Pancreas (tissue), 10 donors: ENCODE measurements at places on chromosomes 13 and 19. TPM values are rescaled to one million over a fixed set of nuclear protein-coding genes. Genes with fewer than 3 reads are reported as not detected.

- no peak for DNase-seq
- no peak overlapping the region for H3K27ac ChIP-seq
- peaks cover 28% of the 10 kb centered on the region for H3K36me3 ChIP-seq
- H3K4me1 ChIP-seq: peaks cover 7% of the 10 kb centered on the region
Observed at GRCh38 chr19:5133986-5134595, 165.2 kb downstream of the KDM4B start.

The ZNF543 gene
- polyA plus RNA-seq: 1.4 TPM

The IL12RB1 gene
- polyA plus RNA-seq: 0.15 TPM

DNA sequence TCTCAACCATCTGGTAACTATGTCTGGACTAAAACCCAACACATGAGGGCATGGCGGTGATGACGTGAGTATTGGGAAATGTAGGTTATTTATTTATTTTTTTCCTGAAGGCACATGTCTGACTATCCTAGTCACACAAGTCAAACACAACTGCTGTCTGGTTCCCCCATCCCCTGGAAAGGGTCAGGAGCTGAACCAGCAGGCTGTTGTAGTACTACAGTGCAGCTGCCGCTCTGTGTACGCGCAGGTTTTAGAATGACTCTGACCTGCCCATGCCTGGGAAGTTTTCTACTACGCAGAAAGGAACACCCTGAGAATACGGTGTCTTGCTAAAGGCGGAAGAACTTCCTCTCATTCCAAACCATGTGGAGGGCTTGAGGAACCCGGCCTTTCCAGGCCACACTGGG, 1.2 kb downstream of the SLC7A1 start:
- H3K36me3 ChIP-seq: no peaks in the 10 kb centered on the region
- H3K4me1 ChIP-seq: no peaks in the 10 kb centered on the region
- peak; percentile 64 for DNase-seq
- peak overlapping the region; percentile 93 for H3K27ac ChIP-seq

GRCh38 chr19:42508892-42509444, 19.3 kb downstream of the CEACAM1 start:
- H3K4me1 ChIP-seq: no peaks in the 10 kb centered on the region
- H3K27me3 ChIP-seq: no peaks in the 10 kb centered on the region
- no peaks in the 10 kb centered on the region for H3K36me3 ChIP-seq
- H3K27ac ChIP-seq: no peak overlapping the region
- no peak for DNase-seq
- no peak overlapping the region for H3K4me3 ChIP-seq

DNA sequence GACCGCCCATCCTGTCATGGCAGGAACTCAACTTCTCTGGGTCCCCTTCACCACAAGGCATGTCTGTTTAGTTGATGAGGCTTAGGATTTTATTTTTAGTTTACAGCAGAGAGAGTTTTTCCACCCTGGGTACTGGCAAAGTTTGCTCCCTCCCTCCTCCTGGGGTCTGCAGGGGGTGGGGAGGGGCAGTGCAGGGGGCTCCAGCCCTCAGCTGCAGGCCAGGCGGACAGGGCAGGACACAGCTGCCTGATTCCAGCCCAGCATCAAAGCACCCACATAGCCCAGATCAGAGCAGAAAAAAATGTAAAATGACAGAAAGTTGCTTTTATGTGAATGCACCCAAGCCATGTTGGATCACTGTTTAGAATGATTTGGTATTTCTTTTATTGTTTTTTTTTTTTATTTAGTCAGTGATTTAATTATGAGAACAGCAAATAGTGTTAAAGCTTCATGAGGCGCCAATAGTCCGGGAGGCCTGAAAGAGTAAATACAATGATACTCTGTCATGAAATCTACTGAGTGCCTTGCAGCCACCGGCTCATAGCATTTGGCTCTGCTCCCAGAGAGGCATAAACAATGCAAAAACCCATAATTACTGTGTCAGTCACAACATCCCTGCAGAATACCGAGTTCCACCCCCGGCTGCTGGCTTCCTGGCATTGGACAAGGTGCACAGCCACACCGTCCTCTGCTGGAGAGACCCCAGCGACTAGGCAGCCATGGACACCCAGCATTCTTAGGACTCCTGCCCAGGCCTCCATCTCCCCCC, 923.5 kb downstream of the UQCRFS1 start:
- H3K4me3 ChIP-seq: no peak overlapping the region
- H3K36me3 ChIP-seq: no peaks in the 10 kb centered on the region
- DNase-seq: peak; percentile 44

- no peak overlapping the region for H3K4me3 ChIP-seq
- H3K27ac ChIP-seq: no peak overlapping the region
- DNase-seq: no peak
- H3K27me3 ChIP-seq: no peaks in the 10 kb centered on the region
Observed at GRCh38 chr19:16904599-16904998, 15.8 kb downstream of the F2RL3 start.

The NAPSA gene
- 4.6 TPM for polyA plus RNA-seq

DNA sequence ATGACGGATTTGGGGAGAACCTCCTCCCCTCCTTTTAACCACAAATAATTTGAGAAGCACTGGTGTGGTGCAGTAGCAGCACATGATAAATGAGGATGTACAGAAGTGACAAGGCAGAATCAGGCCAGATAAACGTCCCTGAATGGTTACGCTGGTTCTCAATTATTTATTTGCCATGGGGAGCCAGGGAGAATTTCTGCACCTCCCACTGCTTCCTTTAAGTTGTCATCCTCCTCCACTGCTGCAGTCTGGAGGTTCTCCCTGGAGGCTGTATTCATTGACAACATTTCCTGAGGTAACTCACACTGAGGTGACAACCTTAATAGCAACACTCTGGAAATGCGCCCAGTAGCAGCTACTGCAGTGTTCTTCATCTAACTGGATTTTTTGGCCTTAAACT, 308.9 kb upstream of the SLITRK1 start:
- DNase-seq: no peak
- H3K4me3 ChIP-seq: no peak overlapping the region
- no peaks in the 10 kb centered on the region for H3K4me1 ChIP-seq
- no peaks in the 10 kb centered on the region for H3K36me3 ChIP-seq

DNA sequence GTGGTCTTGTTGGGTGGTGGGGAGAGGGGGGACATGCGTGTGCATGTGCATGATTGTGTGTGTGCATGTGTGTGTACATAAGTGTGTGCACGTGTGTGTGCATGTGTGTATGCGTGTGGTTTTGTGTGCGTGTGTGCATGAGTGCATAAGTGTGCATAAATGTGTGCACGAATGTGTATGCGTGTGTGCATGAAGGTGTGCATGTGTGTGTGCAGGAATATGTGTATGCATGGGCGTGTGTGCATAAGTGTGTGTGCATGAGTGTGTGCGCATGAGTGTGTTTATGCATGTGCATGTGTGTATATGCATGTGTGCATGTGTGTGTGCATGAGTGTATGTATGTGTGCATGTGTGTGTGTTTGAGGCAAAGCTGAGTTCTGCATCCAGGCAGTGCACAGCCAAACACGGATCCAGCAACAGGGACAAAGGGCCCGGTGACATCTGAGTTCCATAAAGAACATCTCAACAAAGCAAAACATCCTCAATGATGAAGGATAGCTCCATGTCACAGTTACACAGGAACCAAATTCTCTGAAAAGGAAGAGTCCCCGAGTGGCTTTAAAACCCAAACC, 86.0 kb upstream of the FARP1 start:
- no peaks in the 10 kb centered on the region for H3K36me3 ChIP-seq
- H3K27ac ChIP-seq: no peak overlapping the region
- no peaks in the 10 kb centered on the region for H3K4me1 ChIP-seq
- no peak overlapping the region for H3K4me3 ChIP-seq
- no peak for DNase-seq
- no peaks in the 10 kb centered on the region for H3K27me3 ChIP-seq

The RGL3 gene
- 152 TPM for polyA plus RNA-seq

GRCh38 chr19:35975608-35976214, 19.3 kb upstream of the SDHAF1 start:
- H3K4me1 ChIP-seq: no peaks in the 10 kb centered on the region
- no peak overlapping the region for H3K27ac ChIP-seq
- DNase-seq: no peak
- no peaks in the 10 kb centered on the region for H3K27me3 ChIP-seq
- no peak overlapping the region for H3K4me3 ChIP-seq
- no peaks in the 10 kb centered on the region for H3K36me3 ChIP-seq

DNA sequence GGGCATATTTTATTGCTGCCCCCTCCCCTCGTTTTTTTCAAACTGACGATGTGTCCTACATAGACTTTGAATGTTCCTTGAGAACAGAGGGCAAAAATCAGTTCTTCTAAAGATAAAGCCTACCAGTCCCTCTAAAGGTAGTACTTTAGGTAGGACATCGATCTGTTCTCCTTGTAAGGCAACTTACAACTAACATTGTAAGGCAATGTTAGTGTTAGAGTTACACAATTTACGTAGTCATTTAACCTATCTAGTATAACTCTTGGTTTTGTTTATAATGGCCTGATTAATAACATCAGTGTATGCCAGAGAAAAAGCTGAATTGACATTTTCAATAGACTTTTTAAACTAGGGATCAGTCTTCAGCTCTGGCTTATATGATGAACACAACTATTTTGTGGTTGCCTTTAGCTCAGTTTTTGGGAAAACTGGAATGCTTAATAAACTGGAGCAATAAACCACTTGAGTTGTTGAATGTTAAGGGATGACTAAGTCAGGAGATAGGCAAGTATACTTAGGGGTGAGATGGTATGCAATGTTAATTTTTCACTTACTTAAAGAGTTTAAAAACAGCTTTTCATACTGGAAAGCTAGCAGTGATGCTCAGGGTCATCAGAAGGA, 2.2 kb downstream of the NDFIP2 start:
- H3K27ac ChIP-seq: no peak overlapping the region
- no peaks in the 10 kb centered on the region for H3K27me3 ChIP-seq
- peaks cover 45% of the 10 kb centered on the region for H3K4me1 ChIP-seq
- no peak for DNase-seq
- no peak overlapping the region for H3K4me3 ChIP-seq

DNA sequence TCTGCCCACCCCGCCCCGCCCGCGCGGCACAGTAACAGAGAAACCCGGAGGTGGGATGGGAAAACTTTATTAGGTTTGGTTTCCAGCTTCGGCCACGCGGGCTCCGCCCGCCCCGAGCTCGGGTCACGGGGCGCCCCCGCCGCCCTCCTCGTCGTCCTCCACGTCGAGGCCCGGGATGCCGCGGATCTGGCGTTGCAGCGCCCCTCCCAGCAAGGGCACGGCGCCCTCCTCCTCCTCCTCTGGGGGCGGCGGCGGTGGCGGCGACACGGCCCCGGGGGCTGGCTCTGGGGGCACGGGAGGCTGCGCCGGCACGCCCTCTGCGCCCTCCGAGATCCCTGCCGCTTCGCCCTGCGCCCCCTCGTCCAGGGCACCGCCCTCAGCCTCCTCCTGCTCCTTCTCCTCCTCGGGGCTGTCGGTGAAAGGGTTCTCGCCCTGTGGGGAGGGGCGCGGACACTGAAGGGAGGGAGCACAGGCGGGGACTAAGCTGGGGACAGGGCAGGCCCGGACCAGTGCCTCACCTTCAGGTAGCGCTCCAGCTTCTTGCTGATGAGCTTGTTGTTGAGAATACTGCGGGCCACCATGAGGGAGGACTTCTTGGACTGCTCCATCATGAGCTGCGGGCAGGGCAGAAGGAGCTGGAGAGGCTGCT, 536 bp upstream of the AKAP8 start:
- no peaks in the 10 kb centered on the region for H3K27me3 ChIP-seq
- no peaks in the 10 kb centered on the region for H3K4me1 ChIP-seq
- peak overlapping the region; percentile 99 for H3K4me3 ChIP-seq
- peak overlapping the region; percentile 96 for H3K27ac ChIP-seq
- DNase-seq: no peak
- no peaks in the 10 kb centered on the region for H3K36me3 ChIP-seq

DNA sequence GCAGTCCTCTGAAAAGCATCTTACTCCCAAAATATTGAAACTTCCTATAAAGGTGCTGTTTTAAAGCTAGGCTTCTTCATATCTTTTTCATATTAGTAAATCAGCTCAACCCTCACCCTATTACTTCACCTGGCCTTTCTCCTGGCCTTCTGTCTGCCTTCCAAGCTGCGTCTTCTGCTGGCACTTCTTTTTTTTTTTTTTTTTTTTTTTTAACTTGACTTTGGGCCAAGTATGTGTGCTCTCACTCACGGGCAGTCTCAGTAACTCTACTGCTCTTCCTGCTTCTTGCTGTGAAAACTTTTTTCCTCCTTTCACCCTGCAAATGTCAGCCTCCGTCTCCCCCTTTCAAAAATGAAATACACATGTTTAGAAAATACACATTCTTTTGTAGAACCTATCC, 41.2 kb upstream of the KCTD4 start:
- no peaks in the 10 kb centered on the region for H3K27me3 ChIP-seq
- no peak overlapping the region for H3K4me3 ChIP-seq
- H3K4me1 ChIP-seq: no peaks in the 10 kb centered on the region
- no peak for DNase-seq
- no peaks in the 10 kb centered on the region for H3K36me3 ChIP-seq

DNA sequence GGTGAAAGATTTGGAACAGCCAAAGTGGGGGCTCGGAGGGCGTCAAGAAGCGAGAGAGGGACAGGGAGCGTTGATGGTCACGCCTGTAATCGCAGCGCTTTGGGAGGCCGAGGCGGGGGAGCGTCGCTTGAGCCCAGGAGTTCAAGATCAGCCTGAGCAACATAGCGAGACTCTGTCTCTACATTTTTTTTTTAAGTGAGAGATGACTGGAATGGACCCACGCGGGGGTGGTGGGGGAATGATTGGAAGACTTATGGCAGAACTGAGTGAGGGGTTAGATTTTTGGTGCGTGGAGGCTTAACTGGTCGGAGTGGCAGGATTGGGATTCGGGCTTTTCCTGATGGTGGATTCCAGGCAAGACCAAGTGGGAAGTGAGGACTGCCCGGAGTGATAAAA, 725 bp downstream of the PSMD8 start:
- peaks cover 11% of the 10 kb centered on the region for H3K4me1 ChIP-seq
- H3K27me3 ChIP-seq: no peaks in the 10 kb centered on the region
- H3K27ac ChIP-seq: peak overlapping the region; percentile 84
- no peak for DNase-seq
- peaks cover 8% of the 10 kb centered on the region for H3K36me3 ChIP-seq
- H3K4me3 ChIP-seq: peak overlapping the region; percentile 91

The SULT2A1 gene
- not detected for polyA plus RNA-seq

DNA sequence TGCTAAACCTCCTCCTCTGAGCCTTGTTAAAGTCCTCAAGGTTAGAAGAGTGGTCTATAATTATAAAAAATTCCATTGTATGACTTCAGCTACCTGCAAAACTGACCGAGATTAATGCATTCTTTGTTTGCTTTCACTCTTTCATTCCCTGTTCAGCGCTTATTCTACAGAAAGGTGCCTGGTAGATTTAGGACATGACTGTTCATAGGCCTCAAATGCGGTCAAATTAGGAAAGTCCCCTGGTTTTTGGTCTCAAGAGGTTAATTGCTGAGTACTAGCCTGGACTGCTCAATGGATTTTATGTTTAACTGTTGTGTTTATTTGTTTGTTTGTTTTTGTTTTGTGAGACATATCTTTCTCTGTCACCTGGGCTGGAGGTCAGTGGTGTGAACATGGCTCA, 35.4 kb downstream of the KL start:
- no peaks in the 10 kb centered on the region for H3K27me3 ChIP-seq
- DNase-seq: no peak
- H3K36me3 ChIP-seq: no peaks in the 10 kb centered on the region
- H3K4me3 ChIP-seq: no peak overlapping the region
- no peaks in the 10 kb centered on the region for H3K4me1 ChIP-seq
- H3K27ac ChIP-seq: no peak overlapping the region

- no peak overlapping the region for H3K4me3 ChIP-seq
- peaks cover 36% of the 10 kb centered on the region for H3K4me1 ChIP-seq
Observed at GRCh38 chr13:19961924-19962323, 3.4 kb downstream of the ZMYM2 start.
